ENCODE measurements at places on chromosomes 16 and 17.

DNA sequence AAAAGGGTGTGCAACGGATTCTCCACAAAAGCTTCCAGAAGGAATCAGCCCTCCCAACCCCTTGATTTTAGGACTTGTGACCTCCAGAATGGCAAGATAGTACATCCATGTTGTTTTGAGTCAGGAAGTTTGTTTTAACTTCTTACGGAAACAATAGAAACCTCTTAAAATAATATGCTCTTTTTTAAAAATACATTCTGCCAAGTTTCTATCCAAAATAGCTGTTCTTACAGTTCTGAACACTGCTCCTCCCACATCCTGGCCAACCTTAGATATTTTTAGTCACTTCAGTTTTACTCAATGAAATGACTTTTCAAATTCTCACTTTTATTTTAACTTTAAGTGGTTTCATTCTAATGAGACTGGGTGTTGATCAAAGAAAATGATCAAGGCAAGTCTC is 156.4 kb downstream of the ZNF18 start:
- DNase-seq: no peak

GRCh38 chr17:1942066-1942365 is 83.1 kb downstream of the RTN4RL1 start:
- no peak for DNase-seq

GRCh38 chr17:17865035-17865434 is 28.2 kb upstream of the SREBF1 start:
- no peak for DNase-seq

GRCh38 chr16:73048292-73049080 is 558 bp upstream of the ZFHX3 start:
- peak; percentile 60 for DNase-seq

- DNase-seq: no peak
Measured at GRCh38 chr16:78972006-78972405, 628.5 kb downstream of the MAF start.

DNA sequence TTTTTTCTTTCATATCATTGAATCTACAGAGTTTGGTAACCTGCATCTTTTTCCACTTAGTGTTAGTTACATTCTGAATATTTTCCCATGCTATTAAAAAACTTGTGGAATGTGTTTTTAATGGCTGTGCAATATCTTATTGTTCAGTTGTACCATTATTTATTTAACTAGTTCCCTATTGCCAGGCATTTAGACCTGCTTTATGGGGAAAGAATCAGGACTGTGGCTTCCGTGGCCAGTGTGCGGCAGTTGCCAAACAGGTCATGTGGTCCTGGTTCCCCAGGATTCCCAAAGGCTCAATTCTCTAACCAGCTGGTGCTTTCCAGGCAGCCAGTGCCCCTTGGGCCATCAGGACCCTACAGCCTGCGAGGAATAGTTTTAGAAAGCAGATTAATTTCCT is 30.8 kb downstream of the NDEL1 start:
- DNase-seq: peak; percentile 97

DNA sequence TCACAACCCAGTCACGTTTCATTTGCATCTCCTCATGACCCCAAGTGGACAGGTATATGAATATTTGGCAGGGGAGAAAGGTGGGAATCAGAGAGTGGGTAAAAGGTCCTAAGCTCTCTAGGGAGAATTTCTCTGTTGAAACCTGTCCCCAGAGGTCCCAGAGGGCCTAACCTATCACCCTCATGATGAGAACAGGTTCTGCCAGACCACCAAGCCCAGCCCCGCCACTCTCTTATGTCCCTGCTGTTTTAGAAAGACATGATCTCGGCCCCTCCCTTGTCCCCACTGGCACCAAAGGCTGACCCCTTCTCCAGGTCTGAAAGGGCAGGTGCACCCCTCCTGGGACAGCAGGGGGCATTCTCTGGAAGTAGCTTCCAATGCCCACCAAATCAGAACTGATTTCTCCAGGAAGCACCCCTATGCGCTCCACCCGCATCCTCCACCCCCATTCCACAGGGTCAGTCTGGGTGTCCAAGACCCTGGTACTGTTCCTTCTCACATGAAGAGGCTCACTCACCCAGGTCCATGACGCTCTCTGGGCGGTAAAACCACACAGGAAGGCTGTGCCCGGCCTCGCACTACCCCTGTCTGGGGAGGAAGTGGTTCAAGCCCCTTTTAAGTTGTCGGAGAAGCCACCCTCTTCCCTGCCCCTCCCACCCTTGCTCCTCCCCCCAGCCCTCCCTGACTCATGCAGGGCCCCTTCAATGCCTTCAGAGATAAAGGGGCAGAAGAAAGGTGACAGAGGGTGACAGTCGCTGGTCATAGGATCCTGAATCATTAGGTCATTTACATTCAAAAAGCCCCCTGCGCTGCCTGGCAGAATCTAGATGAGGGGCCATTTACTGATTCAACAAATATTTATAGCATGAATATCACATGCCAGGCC is at the start of gene CCR7:
CCR7 (minus strand) TSS at position 590 of the 886 bp plus-strand sequence; CDS start at position 527, 63 bp downstream.
- DNase-seq: no peak

All from AG10803 (cell line).